KG1 (cell line): ENCODE measurements at places on chromosomes 11 and 22.

GRCh38 chr11:46519351-46519750 lies 74.5 kb downstream of the AMBRA1 start:
- DNase-seq: no peak

DNA sequence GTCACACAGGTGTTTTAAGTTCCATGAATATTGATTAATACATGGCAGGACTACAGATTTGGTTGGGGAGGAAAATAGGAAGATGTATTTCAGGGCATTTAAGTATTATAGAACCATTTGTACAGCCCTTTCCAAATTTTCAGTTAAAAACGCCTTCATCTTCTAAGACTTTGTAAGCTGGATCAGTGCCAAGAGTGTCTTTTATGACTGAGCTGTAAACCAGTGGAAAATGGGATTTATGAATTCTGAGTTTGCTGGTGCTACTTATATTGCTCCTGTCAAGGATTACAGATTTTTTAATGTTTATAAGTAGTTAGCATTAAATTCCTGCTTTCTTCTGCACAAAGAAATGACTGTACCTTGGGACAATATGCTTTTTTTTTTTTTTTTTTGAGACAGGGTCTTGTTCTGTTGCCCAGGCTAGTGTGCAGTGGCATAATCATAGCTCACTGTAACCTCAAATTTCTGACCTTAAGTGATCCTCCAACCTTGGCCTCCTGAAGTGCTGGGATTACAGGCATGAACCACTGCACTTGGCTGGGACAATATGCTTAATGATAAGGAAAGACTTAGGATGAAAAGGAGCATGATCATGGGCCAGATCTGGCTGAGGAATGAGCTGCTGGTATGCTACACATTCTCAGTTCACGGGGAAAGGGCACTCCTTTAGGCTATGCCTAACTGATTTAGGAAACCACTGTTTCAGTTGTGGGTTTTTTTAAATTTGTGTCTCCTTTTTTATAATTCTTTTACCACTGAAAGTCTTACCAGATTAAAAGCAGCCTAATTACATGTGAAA lies 113.6 kb upstream of the MTNR1B start:
- no peak for DNase-seq

- no peak for DNase-seq
Measured at GRCh38 chr11:27239305-27239942, 123.6 kb downstream of the CCDC34 start.

- no peak for DNase-seq
Measured at GRCh38 chr11:130772266-130773227, 143.7 kb downstream of the SNX19 start.

GRCh38 chr11:128509621-128510389 lies 77.6 kb downstream of the ETS1 start:
- DNase-seq: no peak

GRCh38 chr11:120964857-120965256 lies 59.0 kb upstream of the TBCEL start:
- DNase-seq: no peak

GRCh38 chr11:11135820-11136476 lies 217.1 kb downstream of the CSNK2A3 start:
- DNase-seq: no peak

DNA sequence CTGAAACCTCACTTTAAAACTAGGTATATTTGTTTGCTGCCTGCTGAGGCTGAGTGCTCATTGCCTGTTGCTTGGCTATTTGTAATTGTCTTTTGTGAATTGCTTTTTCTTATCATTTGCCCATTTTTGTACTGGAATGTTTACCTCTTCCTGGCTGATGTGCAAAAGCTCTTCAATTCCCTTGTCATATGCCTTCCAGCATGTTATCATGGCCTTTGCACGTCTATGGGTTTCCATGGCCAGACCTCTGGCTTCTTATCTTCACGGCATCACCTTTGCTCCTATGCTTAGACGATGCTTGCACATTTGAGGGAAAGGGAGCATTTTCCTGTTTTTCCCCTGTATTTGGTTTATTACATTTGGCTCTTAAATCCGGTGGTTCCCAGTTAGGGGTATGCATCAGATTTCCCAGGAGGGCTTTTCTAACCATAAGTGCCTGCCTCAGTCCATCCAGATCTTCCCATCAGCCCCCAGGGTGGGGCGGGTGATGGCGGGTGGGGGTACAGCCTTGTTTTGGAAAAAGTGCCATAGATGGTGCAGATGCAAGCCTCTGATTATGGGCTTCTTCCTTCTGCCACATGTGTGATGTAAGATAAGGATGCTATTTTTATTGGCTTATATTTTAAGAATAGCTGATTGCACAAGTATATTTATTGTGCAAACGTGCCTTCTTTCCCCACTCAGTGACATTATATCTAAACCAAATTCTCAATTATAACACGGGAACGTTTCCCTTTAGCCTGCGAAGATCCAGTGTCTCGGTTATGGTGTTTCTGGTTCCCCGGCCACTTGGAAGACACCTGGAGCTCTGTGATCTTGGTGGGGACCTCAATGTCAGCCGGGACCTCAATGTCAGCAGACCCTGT lies 70.6 kb upstream of the SEPTIN5 start:
- DNase-seq: peak; percentile 6

DNA sequence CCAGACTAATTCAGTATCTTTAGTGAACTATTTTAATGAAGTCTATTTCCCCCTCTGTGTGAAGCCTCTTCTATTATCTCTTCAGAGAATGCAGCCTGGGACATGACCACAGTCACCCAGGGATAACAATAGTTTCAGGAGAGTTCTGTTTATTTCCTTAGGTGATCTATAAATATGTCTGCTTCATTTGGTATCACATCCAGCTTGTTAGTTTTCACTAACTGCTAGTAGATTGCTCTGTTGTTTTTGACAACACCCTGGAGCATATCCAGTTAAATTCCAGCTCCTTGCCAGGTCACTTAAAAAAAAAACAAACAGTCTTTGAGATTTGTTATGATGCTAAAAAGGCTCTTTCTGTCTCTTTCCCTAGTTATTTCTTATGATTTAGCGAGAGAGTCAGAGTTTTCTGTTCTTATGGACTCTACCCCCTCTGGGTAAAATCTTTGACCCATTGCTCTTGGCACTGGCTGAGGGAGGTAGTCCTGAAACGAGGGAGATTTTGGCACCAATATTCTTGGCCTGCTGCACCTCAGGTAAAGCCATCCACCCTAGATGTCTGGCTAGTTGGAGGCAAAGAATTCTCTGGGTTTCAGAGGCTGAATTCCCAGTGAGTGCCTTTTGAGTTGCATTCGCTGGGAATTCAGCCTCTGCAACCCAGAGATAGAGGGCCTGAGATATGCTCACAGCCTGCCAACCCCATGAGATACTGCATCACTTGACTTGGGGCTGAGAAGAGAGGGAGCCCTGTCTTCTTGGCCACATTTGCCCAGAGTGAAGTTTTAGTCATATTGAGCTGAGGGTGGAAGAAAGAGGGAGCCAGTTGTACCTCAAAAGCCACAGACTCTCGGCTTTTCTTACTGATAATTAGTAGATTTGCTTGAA lies 159.1 kb downstream of the PGR start:
- no peak for DNase-seq

DNA sequence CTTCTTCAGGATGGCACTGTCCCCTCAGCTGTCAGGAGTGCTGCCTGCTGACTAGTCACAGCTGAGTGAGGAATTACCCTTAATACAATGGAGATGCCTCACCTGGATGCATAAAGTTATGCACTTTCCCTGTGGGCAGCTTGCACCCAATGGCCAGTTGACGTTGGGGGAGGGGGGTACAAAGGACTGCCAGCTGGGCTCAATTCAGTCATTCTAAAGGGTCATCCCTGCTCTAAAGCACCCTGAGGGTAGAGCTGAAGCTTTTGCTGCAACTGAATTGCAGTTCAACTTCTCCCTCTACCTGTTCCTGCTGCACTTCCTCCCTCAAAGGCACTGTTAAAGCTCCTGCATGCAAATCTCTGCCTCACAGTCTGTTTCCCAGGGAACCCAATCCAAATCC lies 147.8 kb upstream of the SESN3 start:
- DNase-seq: no peak

GRCh38 chr22:16933291-16934282 lies 74.4 kb downstream of the GAB4 start:
- DNase-seq: no peak

GRCh38 chr22:27877501-27877900 lies 41.6 kb downstream of the PITPNB start:
- no peak for DNase-seq

DNA sequence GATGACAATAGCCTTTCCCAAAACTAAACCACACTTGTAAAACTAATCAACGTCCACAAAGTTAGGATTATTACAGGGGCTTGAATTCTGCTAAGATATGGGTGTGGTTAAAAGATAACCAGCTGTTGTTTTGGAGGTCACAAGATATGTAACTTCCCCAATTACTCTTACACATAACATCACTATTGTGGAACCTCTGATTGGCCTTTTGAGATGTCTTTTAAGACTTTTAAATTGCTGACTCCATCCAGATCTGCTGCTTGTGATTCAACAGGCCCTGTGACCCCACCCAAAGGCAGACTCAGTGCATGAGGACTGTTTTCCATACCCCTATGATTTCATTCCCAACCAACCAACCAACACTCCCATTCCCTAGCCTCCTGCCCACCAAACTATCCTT lies 893.9 kb downstream of the OPCML start:
- no peak for DNase-seq

DNA sequence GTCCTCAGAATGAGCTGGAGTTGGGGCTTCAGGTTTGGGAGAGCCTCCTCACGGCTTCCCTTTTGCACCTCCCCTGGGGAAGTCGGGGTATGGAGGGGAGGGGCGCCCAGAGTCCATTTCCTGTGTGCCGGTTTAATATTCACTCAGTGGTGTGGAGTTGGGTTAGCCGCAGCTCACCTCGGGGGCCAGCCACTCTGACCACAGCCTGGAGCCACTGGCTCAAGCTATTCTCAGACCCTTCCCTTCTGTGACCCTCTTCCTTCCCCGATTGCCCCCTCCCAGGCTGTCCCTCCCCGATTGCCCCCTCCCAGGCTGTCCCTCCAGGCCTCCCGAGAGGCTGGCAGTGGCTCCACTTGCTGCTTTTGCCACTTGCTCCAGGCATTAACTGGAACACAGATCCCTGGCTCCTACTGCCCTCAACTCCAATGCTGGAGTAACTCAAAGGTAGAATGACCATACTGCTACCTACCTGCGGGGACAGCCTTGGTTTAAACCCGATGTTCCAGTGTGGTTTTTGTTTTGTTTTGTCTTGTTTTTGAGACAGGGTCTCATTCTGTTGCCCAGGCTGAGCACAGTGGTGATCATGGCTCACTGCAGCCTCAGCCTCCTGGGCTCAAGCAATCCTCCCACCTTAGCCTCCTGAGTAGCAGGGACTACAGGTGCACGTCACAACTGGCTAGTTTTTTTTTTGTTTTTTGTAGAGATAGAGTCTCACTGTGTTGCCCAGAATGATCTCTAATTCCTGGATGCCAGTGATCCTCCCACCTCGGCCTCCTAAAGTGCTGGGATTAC lies 29.3 kb downstream of the RPUSD4 start:
- no peak for DNase-seq

GRCh38 chr22:33166206-33166605 lies 108.0 kb upstream of the SYN3 start:
- DNase-seq: no peak

GRCh38 chr22:45239681-45240051 lies 1.0 kb downstream of the KIAA0930 start:
- DNase-seq: no peak

DNA sequence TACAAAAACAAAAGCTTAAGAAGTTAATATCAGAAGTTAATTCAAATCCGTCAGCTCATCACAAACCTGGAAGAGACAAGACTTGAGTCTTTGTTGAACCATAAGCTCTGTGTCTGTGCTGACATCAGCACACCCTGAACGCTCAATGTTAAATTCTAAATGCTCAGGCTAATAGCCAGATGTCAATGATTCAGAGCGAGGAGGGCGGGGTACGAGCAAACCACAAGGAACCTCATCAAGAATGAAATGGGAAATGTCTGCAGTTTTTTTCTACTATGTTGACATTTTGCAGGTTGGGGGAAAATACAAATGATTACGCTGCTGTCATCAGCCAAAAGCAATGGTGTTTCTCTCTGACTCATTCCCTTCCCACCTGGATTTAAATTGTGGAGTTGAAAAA lies 1057.2 kb downstream of the NTM start:
- DNase-seq: no peak

GRCh38 chr11:6671991-6672390 lies 11.1 kb downstream of the MRPL17 start:
- no peak for DNase-seq

DNA sequence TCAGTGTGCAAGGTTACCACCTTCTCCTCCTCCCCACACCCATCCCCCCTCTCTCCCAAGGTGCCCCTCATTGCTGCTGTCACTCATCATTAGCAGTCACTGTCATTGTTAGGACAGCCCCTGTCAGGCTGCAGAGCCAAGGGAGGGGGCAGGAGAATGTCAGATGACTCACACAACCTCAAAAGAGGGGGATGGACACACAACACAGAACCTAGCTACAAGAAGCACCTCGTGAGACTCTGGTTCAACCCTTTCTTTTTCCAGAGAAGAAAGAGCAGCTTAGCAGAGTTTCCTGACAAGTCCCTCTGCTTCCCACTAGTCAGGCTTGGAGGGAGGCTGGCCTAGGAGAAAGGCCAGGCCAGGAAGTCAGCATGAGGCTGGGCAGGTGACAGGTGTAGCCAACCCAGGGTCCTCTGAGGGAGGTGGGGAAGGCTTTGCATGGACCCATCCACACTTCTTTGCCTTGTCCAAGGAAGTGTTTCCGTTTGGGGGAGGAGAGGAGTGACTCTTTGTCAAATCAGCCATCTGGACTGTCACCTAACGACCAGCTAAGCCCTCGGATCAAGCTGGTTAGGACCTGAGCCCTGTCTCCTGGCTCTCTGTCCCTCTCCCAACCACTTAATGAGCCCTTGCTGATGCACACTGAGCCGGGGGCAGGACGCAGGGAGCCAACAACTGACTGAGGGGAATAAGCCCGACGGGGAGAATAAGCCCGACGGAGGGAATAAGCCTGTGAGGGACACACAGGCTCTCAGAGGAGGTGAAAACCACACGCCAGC lies 18.3 kb downstream of the ADORA2A start:
- DNase-seq: no peak

GRCh38 chr11:107605061-107606006 lies 14.4 kb downstream of the ELMOD1 start:
- no peak for DNase-seq

DNA sequence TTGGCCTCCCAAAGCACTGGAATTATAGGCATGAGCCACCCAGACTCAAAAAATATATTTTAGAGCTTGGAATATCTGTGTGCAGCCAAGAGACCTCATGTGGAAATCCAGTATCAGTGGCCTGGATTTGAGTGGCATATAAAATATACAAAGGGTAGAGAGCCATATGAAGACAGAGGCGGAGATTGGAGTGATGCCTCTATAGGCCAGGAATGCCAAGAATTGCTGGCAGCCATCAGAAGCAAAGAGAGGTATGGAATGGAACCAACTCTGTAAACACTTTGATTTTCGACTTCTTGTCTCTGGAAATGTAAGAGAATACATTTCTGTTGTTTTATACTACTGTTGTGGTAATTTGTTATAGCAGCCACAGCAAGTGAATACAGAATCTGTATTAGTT lies 123.0 kb downstream of the PLEKHA7 start:
- no peak for DNase-seq
